ENCODE measurements at places on chromosomes 3 and 15.

DNA sequence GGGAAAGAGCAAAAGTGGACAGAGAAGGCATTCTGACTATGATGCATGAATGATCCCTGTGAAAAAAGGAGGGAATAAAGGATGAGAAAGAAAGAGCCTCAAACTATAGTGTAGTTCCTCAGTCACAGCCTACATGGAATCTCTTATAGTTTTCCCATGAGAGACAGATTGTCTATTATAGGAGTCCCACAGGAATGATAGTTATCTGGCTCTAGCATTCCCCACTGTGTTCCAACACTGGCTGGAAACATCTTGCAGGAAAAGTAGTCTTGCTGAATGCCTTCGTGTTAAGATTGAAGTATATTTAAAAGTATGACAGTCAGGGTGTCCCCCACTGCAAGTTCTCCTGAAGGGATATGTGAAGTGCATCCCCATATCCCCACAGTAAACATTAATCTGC is 641.5 kb upstream of the NECTIN3 start:
- no peak for DNase-seq

- DNase-seq: no peak
Observed at GRCh38 chr3:154151969-154152368, 30.8 kb downstream of the ARHGEF26 start.

DNA sequence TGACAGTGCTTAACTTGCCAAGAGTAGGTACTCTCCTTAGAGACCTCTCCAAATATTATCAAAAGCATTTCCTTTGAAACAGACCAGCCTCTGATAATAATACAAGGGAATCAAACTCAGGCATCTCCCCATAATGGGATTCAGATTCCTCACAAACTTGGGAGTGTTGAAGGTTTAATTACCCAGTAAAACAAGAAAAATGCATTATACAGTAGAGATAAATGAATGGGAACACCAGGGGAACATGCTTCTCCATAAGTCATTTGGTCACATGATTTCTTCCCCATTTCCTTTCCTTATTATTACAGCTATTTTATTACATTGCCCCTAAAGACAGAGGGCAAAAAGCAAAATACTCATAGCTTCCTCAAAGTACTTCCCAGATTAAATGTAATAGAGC is 325.0 kb upstream of the CDIN1 start:
- no peak for DNase-seq

DNA sequence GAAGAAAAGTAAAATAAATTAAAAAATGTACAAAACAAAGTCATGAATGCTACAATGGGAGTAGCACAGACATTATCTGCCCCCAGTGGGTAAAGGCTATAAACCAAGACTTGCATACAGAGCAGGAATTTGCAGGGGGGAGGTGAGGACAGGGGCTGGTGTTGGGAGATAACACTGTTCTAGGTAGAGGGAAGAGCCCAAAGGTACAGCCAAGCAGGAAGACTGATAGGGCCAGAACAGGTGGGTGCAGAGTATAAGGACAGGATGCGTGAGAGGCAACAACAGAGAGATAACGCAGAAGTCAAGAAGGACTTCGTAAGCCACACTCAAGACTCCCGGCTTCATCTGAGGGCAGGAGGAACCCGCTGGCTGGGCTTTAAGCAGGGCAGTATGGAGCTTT is 146.5 kb downstream of the CTNNB1 start:
- no peak for DNase-seq

DNA sequence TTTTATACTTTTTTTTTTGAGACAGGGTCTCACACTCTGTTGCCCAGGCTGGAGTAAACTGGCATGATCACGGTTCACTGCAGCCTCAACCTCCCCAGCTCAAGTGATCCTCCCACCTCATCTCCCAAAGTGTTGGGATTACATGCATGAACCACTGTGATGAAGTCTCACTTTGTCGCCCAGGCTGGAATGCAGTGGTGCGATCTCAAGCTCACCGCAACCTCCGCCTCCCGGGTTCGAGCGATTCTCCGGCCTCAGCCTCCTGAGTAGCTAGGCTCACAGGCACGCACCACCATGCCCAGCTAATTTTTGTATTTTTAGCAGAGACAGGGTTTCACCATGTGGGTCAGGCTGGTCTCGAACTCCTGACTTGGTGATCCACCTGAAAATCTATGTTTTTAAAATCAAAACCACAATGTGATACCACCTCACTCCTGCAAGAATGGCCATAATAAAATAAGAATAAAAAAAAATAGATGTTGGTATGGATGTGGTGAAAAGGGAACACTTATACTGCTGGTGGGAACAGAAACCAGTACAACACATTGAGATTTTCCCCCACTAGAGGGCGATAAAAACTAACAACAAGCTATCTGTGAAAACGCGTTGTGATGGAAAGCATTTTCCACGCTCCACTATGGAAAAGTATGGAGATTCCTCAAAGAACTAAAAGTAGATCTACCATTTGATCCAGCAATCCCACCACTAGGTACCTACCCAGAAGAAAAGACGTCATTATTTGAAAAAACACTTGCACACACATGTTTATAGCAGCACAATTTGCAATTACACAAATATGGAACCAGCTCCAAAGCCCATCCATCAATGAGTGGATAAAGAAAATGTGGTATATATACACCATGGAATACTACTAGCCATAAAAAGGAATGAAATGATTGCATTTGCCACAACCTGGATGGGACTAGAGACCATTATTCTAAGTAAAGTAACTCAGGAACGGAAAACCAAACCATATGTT is 26.8 kb upstream of the OCA2 start:
- peak; percentile 22 for DNase-seq

- no peak for DNase-seq
Observed at GRCh38 chr3:128864351-128864811, 15.0 kb upstream of the ACAD9 start.

GRCh38 chr3:62375655-62376453 is 2.5 kb upstream of the FEZF2 start:
- no peak for DNase-seq

GRCh38 chr15:71052356-71052755 is 62.9 kb upstream of the THSD4 start:
- DNase-seq: no peak

DNA sequence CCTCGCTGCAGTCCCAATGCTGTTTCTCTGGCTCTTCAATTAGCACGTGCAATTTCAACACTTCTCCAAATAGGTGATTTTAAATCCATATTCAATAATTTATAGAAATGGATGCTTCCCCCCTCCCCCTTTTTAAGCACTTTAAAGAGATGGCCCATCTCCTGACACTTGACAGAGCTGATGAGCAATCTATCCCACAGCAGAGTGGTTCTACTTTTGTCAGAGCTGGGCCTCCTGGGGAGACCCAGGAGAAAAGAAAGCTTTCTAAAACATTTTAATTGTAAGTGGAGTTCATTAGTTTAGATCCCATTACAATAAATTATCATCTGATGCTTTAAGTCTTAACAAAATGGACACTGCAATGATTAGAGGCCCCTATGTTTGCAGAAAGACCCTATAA is 127.7 kb downstream of the SHQ1 start:
- DNase-seq: peak; percentile 3

- DNase-seq: no peak
Observed at GRCh38 chr3:175672119-175672689, 813.1 kb downstream of the NAALADL2 start.

- DNase-seq: no peak
Observed at GRCh38 chr3:11230125-11230524, 42.1 kb upstream of the ATG7 start.

- DNase-seq: no peak
Observed at GRCh38 chr15:29913528-29914135, 91.4 kb upstream of the TJP1 start.

GRCh38 chr3:42763021-42763420 is 10.0 kb downstream of the CCDC13 start:
- DNase-seq: no peak

DNA sequence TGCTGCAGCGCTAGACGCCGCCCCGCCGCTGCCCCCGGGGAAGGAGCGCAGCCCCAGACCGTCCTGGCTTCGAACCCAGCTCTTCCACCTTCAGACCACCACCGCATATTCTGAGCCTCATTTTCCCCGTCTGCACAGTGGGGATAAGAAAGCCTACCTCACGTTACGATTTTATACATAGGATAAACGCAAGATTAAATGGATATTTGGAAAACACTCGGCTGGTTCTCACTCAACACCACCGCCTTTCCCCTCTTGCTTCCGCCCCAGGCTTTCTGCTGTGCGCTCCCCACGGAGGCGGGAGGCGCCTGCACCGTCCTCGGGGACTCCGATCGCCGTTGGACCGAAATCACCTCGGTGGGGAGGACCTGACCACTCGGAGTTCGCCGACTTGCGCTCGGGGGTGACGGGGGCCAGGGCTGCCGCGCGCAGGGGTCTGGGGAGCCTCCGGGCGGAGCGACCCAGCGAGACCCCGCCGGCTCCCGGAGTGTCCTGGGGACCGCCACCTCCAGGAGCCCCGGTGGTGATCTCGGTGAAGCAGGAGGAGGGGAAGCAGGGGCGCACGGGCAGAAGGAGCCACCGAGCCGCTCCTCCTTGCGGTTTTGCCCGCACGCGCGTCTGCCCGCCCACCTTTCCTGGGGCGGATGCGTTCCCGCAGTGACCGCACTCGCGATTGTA is 4.0 kb downstream of the FBXL22 start:
- peak; percentile 51 for DNase-seq

- DNase-seq: no peak
Observed at GRCh38 chr3:182957676-182958266, 22.6 kb downstream of the DCUN1D1 start.

DNA sequence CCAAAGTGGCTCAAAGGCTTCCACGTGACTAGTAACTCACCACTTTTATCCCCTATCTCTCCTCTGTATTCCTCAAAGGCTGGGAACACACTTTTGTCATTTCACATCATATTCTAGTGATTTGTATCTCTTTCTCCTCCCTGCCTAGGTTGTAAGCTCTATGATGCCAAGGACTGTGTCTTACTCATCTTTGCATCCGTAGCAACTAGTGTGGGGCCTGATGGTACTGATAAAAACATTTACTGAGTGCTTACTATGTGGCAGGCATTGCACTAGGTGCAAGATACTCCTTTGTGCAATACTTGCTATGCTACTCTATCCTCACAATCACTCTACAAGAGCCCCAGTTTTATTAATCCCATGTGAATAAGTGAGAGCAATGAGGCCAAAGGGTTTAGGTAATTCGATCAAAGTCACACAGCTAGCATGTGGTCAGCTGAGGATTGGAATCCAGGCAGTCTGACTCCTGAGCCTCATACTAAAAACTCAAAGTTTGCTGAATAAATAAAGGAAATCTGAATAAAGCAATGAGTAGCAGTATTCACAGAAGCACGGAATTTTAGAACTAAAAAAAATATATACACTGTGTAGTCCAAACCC is 342.6 kb upstream of the ICE2 start:
- DNase-seq: no peak

DNA sequence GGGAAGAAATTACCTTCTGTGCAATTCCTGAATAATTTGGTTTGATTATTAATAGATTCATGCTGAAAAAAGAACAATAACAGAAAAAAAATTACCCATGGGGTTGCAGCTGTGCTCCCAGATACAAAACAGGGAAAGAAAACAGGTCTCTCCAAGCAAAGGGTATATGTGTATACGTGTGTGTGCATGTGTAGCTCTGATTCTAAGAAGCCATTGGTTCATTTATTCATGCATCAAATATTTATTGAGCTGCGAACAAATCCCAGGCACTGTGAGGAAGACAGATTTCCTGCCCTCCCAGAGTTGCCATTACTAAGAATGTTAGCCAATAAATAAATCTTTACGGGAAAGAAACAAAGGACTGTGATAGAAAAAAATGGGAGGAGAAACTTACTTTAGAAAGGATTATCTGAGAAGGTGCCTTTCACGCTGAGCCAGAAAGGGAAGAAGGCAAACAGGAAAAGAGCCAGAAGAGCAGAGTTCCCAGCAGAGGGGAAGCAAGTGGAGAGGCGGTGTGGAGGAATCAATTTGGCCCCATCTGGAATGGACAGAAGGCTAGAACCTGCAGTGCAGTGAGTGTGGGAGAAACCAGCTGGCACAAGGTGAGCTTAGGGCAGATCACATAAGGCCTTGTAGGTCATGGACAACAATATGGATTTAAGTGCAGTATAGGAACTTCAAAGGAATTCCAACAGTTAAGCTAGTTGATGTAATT is 20.7 kb downstream of the CHL1 start:
- DNase-seq: no peak

DNA sequence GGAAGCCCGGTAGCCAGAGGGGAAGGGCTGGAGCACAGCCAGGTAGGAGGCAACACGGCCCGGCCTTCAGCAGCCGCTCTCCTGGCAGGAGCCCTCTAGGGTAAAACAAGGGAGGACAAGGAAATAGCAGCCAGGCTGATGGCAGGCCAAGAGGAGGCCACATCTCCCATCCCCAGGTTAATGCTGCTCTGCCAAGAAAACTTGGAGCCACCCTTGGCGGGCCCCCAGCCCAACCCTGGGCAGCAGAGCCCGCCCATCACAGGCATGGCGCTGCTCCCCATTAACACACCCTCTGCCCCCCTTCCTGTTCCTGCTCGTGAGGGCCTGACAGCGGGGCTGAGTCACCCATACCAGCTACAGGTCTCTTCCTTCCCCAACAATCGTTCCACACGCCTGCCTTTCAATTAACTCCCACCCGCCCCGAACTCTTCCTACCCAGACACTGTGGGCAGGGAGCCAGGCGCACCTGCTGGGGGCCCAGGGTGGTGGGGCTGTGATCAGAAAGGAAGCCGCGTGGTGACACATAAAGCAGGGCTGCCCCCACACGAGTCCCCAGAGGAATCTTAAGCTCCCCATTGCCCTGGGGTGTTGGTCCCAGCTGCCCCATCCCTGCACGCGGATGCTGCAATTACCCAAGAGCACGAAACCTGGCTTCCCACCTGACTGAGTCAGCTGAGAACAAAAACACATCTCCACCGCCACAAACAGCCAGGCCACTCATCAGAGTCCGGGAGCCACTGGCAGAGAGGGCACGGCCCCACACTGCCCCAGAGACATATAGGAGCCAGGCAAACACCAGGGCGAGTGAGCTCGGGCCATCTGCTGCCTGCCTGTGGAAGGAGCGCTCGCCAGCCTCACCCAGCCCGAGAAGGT is at the start of gene C15orf62:
C15orf62 (plus strand) TSS at position 707 of the 873 bp plus-strand sequence. CDS start 516 bp downstream, outside the sequence.
- DNase-seq: peak; percentile 21

- no peak for DNase-seq
Observed at GRCh38 chr3:25945366-25945765, 155.5 kb downstream of the OXSM start.

DNA sequence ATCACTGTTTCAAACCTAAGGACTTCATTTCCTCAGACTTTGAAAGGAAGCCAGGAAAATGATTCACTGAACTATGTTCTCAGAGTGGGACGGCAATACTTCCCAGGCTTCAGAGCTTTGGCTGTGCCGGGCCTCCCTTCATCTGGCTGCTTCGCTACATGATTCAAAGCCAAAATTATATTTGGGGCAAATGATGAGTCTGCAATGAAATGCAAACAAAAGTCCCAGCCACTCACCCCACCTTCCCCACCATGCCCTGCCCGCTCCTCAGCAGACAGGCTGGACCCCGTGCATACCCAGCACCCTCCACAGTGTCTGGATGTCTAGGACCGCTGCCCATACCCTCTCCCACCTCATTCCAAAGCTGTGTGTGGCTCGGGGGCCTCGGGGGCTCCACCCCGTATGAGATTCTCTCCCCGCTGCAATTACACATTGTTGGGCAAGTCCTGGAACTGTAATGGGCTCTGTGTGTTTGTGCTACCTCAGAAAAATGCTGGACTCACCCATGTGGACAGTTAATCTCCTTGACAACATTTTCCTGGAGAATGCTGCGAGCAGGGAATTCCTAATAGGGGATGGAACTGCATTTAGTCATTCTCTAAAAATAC is 32.2 kb downstream of the ATP10A start:
- no peak for DNase-seq

All from NCI-H1092 (cell line).